CD4-positive, alpha-beta T cell treated with Interleukin-6 at 100 ng/mL for 8 hours (primary cell): ENCODE measurements at places on chromosomes 7 and 10.

DNA sequence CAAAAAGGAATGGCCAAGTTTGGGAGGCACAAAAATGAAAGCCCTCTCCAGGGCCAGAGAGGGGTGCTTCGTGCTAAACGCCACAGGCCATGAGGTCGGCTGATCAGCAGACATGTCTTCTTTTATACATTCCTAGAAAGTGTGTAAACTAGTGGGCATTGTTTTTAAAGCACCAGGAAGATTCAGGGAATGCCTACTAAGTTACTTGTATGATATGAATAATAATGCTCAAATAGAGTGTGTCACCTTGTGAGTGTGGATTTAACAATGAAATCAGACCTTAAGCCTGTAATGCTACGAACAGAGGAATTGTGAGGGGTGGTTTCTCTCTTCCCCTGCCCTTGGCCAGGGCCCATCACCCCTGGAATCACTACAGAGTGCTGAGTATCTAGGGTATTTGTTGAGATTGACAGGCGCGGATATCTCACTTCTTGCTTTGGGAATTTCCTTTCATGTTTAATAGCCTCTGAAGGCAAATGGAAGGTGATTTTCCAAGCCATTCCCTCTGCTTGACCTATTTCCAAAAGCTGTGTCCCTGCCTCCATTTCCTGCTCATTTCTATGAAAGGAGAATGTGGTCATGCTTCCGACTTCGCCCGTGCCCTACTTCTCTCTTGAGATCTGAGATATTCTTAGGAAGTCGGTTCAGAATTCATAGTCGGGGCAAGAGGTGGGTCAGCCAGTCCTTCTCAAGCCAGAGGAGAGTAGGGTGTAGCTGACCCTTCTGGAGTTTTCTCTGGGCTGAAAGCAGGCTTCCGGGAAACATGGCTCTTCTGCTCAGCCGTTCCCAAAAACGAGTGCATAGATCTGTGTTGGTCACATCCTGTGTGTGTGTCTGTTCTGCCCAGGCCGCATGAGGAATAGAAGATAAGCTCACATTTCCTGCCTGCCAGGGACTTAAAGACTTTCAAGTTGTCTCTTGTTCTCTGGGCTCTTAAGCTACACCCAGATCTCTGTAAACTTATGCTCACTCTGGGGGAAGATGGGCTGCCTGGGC is 167.8 kb upstream of the ITGB1 start:
- DNase-seq: peak; percentile 68

DNA sequence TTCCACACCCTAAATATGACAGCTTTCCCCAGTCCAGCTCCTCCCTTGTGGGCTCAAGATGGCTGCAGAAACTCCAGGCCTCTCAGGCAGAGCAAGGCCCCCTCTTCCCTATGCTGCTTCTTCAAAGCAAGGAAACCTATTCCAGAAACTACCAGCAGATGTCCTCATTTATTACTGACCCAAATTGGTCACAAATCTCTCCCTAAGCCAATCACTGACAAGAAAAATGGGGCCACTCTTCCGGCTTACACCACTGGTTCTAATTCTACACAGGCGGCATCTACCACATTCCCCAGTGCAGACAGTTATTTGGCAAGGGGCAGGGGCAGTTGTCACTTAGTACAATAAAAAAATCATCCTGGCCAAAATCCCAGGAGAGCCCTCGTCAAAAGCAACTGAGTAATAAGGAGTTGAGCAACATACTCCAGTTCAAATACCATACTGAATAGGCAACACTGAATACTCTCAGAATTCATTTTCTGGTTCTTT is 150.4 kb downstream of the SFMBT2 start:
- DNase-seq: peak; percentile 51

- DNase-seq: no peak
Measured at GRCh38 chr7:147804032-147804431, 786.5 kb upstream of the C7orf33 start.

GRCh38 chr7:149735181-149735602 is 38.2 kb downstream of the ZNF467 start:
- DNase-seq: no peak
